NCI-H345 (cell line): ENCODE measurements at places on chromosomes 12 and 14.

DNA sequence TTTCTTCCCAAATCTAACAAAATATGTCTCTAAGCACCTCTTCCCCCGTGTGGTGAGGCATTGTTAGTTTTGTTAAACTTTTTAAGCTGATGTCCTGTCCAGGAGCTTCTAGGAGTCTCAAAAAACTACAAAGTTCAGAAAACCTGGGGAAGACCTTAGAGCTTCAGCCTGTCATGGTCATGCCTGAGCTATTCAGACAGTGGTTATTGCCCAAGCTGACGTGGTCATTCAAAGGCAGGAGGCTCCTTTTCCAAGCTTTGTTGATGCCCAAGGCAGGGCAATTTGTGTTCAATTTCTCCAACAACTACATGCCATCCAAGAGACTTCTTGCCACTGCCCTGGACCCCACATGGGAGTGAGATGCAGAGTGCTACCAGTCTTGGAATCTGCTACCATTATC lies 5.8 kb upstream of the LYZ start:
- no peak for DNase-seq

- DNase-seq: peak; percentile 90
Observed at GRCh38 chr12:14769969-14770495, 33.2 kb downstream of the WBP11 start.

GRCh38 chr12:95303476-95303875 lies 85.9 kb downstream of the VEZT start:
- no peak for DNase-seq

GRCh38 chr14:104794993-104795780 lies at the start of gene AKT1:
AKT1 (minus strand) TSS chr14:104795748; CDS start chr14:104792643, 3,105 bp downstream.
- peak; percentile 49 for DNase-seq

DNA sequence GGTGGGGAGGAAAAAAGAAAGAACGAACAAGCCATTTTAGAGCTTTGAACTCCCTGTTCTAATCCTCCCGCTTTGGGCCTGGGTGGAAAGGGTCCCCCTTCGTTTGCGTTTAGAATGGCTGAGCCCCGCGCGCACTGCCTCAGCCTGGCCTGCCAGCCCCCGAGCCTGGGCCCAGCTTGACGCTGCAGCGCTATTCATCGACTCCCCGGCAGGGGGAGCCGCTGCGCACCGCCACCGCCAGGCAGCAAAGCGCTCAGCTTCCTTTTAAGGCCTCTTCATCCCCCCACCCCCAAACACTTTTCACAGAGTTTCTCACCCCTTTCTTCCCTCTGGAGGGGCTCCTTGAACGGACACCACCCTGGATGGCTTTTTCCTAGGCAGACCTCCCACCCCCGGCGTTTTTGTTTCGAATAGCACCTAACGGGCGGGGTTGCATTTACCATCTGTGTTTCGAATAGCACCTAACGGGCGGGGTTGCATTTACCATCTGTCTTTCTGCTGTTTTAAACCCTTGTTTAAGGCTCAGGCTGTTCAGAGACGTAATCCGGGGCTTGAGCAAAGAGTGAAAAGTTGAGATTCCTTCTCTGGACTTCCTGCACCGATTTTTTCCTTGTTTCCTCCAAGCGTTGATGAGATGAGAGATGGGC lies 56.4 kb upstream of the PIWIL1 start:
- no peak for DNase-seq

DNA sequence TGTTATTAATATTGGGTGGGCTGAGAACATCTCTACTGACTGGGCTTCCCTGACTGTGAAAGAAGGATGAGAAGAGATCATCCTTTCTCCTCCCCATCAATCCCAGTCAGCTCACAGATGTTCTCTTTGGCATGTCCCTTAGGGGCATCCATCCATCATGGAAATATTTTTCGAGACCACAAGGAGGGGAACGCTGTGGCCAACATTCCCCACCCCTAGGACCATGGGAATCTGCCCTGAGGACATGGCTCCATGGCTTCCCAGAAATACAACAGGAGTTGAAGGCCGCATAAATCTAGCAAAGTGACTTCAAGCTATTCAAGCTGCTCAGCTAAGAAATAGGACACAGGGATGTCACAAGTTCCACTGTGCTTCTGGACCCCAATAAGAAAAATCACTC lies 456.8 kb downstream of the MED13L start:
- DNase-seq: no peak

DNA sequence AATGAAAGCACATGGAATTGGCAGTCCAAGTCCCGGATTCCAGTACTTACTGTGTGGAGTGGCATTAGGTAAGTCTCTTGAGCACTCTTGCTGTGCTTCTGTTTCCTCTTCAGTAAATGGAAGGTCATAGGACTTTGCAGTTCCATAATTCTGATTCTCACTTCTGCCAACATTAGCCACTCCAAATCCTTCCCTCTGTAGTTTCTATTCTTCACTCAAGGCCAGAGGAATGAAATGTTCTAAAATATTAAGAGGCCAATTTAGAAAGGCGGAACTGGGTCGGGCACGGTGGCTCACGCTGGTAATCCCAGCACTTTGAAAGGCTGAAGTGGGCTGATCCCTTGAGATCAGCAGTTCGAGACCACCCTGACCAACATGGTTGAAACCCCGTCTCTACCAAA lies 19.8 kb upstream of the SLC5A8 start:
- DNase-seq: no peak

- DNase-seq: no peak
Observed at GRCh38 chr12:92493816-92494215, 209.0 kb upstream of the PLEKHG7 start.

DNA sequence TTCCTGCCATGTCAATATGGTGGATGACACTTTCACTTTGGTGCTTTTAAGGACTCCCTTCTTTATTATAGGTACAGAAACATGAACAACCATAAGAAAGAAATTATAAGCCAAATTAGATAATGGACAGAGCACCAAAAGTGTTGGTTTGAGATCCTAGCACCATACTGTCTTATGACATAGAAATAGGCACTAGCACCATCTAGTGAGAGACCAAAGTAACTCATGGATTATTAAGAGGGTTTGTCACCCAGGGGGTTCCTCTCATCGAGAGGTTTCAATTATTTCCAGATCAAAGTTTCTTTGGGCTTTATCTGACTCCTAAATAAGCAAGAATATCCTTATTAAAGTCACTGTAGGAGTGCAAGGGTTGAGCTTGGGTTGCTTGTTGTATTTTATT lies 153.0 kb upstream of the DIO2 start:
- no peak for DNase-seq
